GM23338 (cell line): ENCODE measurements at places on chromosomes 7 and 10.

- H3K27me3 ChIP-seq, result no peaks in the 10 kb centered on the region
- DNase-seq, result no peak
- no peaks in the 10 kb centered on the region for H3K36me3 ChIP-seq
- H3K4me1 ChIP-seq, result no peaks in the 10 kb centered on the region
Measured at GRCh38 chr7:44180631-44181030, 8.6 kb downstream of the GCK start.

GRCh38 chr10:76337641-76338040, 906.2 kb downstream of the LRMDA start:
- no peaks in the 10 kb centered on the region for H3K27me3 ChIP-seq
- H3K4me1 ChIP-seq, result peaks cover 12% of the 10 kb centered on the region
- no peaks in the 10 kb centered on the region for H3K36me3 ChIP-seq
- no peak overlapping the region for H3K4me3 ChIP-seq
- no peak overlapping the region for H3K27ac ChIP-seq

DNA sequence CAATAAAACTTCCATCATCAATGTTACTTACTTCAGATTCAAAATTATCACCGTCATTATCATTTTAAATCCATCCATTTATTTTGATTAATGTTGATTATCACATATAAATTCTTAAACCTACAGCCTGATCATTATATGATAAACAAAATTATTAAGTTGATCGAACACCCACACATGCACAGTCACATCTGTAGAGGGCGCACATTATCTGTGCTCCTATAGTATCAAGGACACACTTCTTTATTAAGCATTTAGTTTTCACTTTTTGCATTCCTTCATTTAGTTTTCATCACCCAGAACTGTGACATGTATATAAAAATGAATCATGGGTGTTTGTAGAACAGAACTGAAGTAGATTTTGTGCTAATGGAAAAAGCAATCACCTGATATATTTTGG, 26.2 kb upstream of the ZNF716 start:
- H3K4me3 ChIP-seq, result no peak overlapping the region
- H3K36me3 ChIP-seq, result no peaks in the 10 kb centered on the region; the same call in 1 of the 2 replicates
- H3K27me3 ChIP-seq, result no peaks in the 10 kb centered on the region
- no peaks in the 10 kb centered on the region for H3K4me1 ChIP-seq
- no peak for DNase-seq

DNA sequence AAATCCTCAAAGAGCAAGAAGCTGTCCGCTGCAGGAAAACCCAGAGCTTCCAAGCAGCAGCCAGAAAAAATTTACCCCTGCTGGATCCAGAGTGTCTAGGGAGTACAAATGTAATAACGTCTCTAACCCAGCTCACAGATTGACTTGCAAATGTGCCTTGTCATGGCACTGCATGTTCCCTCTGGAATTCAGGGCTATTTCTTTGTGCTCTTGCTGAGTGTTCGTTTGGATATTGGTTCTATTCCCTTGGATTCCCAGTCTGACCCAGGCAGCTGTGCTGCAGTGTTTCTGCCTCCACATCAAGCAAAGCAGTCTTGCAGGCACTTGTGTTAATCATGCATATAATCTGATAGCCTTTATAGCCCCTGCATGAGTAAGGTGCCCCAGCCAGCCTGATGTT, 209.9 kb upstream of the GHITM start:
- H3K27me3 ChIP-seq, result no peaks in the 10 kb centered on the region
- DNase-seq, result no peak
- no peak overlapping the region for H3K4me3 ChIP-seq
- no peaks in the 10 kb centered on the region for H3K36me3 ChIP-seq

DNA sequence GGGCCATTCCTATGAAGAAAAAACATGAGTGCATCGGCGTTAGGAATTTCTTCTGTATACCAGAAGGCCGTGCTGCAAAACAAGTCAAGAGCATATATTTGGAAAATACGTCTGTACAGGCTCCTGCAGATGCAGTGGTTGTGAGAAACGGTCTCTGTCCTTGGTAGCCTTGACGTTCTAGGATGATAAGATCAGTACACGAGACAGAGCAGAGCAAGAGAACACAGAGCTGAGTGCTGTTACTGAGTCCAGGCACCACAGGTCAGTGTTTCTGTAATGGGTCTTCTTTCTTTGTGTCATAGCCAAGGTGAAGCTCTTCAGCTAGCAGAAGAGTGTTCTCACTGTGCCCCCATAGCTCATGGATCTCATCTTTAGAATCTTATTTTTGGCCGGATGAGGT, 62.8 kb downstream of the WDR37 start:
- no peak overlapping the region for H3K27ac ChIP-seq
- peaks cover 3% of the 10 kb centered on the region; the same call in 1 of the 2 replicates for H3K36me3 ChIP-seq
- H3K4me1 ChIP-seq, result peaks cover 3% of the 10 kb centered on the region; the same call in 1 of the 2 replicates

- H3K4me3 ChIP-seq, result no peak overlapping the region
- DNase-seq, result no peak
- no peak overlapping the region for H3K27ac ChIP-seq
- no peaks in the 10 kb centered on the region for H3K27me3 ChIP-seq
Measured at GRCh38 chr10:73456187-73456890, 23.0 kb upstream of the MSS51 start.

DNA sequence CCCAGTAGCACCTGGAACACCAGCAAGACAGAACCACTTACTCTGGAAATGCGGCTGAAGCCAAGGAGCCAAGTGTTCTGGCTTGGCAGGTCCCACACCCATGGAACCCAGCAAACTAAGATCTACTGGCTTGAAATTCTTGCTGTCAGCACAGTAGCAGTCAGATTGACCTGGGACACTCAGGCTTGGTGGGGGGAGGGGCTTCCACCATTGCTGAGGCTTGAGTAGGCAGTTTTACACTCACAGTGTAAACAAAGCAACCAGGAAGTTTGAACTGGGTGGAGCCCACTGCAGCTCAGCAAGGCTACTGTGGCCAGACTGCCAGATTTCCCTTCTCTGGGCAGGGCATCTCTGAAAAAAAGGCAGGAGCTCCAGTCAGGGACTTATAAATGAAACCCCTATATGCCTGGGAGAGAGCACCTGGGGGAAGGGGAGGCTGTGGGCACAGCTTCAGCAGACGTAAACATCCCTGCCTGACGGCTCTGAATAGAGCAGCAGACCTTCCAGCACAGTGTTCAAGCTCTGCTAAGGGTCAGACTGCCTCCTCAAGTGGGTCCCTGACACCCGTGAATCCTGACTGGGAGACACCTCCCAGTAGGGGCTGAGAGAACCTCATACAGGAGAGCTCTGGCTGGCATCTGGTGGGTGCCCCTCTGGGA, 121.2 kb downstream of the MTERF1 start:
- H3K27me3 ChIP-seq, result no peaks in the 10 kb centered on the region
- 0 out of 2 replicates have a peak, but pooled peaks cover 3% of the 10 kb centered on the region for H3K4me1 ChIP-seq
- DNase-seq, result peak; percentile 65
- H3K4me3 ChIP-seq, result no peak overlapping the region
- no peaks in the 10 kb centered on the region for H3K36me3 ChIP-seq
